ENCODE measurements at places on chromosomes 4 and X.

GRCh38 chrX:41781500-41781899, 57.5 kb downstream of the GPR82 start:
- DNase-seq, result no peak

DNA sequence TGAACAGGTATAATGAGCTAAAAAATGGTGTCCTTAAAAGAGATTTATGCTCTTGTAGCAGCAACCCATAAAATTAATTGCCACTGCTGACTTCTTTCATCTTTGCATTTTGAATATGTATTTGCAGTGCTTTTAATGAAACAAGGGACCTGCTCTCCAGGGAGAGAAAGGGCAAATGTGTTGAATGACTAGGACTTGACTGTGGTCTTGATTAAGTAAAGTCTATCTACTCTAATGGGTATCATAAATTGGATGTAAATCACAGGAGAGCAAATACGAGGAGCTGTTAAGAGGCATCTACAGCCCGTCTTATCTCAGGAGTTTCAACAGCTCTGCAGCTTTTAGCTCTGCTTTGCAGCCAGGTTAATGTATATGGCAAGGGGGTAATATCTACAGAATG, 216.4 kb downstream of the PALLD start:
- no peak for DNase-seq

GRCh38 chr4:3708103-3708510, 58.1 kb upstream of the ADRA2C start:
- no peak for DNase-seq

DNA sequence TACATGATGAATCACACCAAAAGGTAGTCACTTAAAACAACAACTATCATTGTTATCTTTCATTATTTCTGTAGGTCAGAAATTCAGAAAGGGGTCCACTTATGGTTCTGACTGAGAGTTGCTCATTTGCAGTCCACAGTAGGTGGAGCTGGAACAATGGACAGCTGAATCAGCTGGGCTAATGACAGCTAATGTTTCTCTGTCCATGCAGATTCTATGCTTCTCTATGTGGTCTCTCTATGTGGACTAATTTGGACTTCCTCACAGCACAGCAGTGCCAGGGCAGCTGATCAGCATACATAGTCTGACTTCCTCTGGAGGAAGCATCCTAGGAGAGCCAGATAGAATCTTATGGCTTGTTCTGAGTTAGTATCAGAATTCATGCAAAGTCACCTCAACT, 131.7 kb upstream of the INTU start:
- no peak for DNase-seq

- no peak for DNase-seq
Observed at GRCh38 chrX:154715825-154716224, 35.1 kb downstream of the GAB3 start.

Data from T-helper 1 cell (primary cell).